ENCODE measurements at places on chromosomes 11 and 22. TPM values are rescaled to one million over a fixed set of nuclear protein-coding genes. Genes with fewer than 3 reads are reported as not detected.

HOATZ gene
- not detected for polyA plus RNA-seq

PHF21B gene
- not detected for polyA plus RNA-seq

TRIM48 gene
- polyA plus RNA-seq, result not detected

OR51M1 gene
- not detected for polyA plus RNA-seq

DDTL gene
- 0.72 TPM for polyA plus RNA-seq

WNT7B gene
- 1.5 TPM for polyA plus RNA-seq

SMC1B gene
- polyA plus RNA-seq, result not detected

FJX1 gene
- polyA plus RNA-seq, result 25.3 TPM

OR51L1 gene
- not detected for polyA plus RNA-seq

OR2AG1 gene
- not detected for polyA plus RNA-seq

SIPA1 gene
- 4.5 TPM for polyA plus RNA-seq

SLC22A12 gene
- polyA plus RNA-seq, result not detected

NXPE2 gene
- 0.09 TPM for polyA plus RNA-seq

KIAA0930 gene
- polyA plus RNA-seq, result 140 TPM

PLAAT2 gene
- 0.46 TPM for polyA plus RNA-seq

CFL1 gene
- 1,860 TPM for polyA plus RNA-seq

OR10S1 gene
- polyA plus RNA-seq, result not detected

KRTAP5-2 gene
- not detected for polyA plus RNA-seq

PNPLA3 gene
- polyA plus RNA-seq, result 15.2 TPM

FAM118A gene
- 31.1 TPM for polyA plus RNA-seq

TBX10 gene
- polyA plus RNA-seq, result not detected

OR52K2 gene
- polyA plus RNA-seq, result not detected

CACNA1I gene
- not detected for polyA plus RNA-seq

CBX6 gene
- polyA plus RNA-seq, result 9.5 TPM

TTC28 gene
- 1.6 TPM for polyA plus RNA-seq

TIGD3 gene
- polyA plus RNA-seq, result 0.05 TPM

SEPTIN3 gene
- 0.07 TPM for polyA plus RNA-seq

SHISAL1 gene
- 0.18 TPM for polyA plus RNA-seq

MMP13 gene
- polyA plus RNA-seq, result not detected

ETS1 gene
- polyA plus RNA-seq, result 41.0 TPM

SLC7A4 gene
- 0.05 TPM for polyA plus RNA-seq

FGF19 gene
- polyA plus RNA-seq, result 0.08 TPM

CNGA4 gene
- not detected for polyA plus RNA-seq

Measured in keratinocyte (primary cell).